SW 1271 (cell line): ENCODE measurements at places on chromosomes 5 and 9.

- peak; percentile 83 for DNase-seq
Measured at GRCh38 chr5:55994495-55994997, at the start of gene IL6ST. Gene IL6ST, minus strand, starts transcription at chr5:55994963. Its CDS starts 18,685 bp downstream, at chr5:55976278.

DNA sequence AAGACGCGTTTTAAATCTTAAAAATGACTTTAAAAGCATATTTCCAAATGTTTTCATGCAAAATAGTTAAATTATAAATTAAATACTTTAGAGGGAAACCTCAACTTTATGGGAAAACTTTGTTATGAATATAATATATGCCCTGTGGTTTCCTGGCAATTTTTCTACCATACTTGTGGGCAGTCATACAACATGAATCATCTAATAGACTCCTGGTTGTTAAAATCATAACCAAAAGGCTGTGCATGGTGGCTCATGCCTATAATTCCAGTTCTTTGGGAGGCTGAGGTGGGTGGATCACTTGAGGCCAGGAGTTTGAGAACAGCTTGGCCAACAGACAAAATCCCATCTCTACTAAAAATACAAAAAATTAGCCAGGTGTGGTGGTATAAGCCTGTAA, 18.2 kb downstream of the ATP10B start:
- no peak for DNase-seq

GRCh38 chr9:75983319-75984045, 93.0 kb downstream of the PCSK5 start:
- no peak for DNase-seq

DNA sequence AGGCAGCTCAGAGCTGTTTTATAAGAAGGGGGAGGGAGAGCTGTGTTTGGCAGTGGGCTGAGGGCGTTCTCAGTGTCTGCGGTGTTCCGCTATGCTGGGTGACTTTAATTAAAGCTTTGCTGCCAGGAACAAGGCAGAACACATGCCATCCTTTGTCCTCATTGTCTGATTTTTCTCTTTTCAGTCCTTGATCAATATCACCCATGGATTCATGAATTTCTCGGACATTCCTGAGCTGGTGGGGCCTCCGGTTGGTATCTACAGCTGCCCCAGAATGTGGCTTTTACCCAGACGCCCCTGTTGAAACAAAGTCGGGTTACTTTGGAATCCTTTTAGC, 66.5 kb upstream of the TGFBR1 start:
- no peak for DNase-seq

GRCh38 chr5:147613359-147613758, 103.5 kb upstream of the DPYSL3 start:
- DNase-seq: no peak

DNA sequence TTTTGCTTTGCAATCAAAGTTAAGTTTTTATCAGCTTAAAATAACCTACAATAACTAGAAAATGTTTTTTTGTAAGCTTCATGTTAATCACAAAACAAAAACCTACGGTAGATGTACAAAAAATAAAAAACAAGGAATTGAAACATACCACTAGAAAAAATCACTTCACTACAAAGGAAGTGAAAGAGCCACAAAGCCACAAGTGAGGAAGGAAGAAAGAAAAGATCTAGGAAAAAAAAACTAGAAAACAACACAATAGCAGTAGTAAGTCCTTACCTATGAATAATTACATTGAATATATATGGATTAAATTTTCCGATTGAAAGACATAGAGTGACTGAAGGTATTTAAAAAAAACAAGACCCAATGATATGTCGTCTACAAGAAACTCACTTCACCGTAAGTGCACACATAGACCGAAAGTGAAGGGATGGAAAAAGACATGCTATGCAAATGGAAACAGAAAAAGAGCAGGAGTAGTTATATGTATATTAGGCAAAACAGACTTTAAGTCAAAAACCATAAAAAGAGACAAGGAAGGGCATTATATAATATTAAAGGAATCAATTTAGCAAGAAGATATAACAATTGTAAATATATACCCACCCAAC, 13.4 kb upstream of the ZDHHC21 start:
- no peak for DNase-seq

DNA sequence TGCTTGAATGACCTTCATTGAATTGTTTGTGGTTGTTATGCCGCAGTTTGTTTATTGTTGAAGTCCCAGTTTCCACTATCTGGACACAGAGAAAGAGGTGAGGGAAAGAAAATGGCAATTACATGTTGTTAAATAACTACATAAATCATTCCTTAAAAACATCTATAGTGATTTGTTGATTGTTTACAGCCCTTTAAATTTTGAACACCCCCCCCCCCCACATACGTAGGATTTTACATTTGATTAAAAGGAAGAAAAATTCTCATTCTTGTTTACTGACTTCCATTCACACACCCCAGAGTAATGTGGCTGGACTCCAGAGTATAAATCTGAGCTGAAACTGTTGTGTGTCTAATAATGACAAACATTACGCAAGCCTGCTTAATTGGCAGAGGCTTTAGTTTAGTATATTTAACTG, 87.1 kb upstream of the FAM174A start:
- no peak for DNase-seq

DNA sequence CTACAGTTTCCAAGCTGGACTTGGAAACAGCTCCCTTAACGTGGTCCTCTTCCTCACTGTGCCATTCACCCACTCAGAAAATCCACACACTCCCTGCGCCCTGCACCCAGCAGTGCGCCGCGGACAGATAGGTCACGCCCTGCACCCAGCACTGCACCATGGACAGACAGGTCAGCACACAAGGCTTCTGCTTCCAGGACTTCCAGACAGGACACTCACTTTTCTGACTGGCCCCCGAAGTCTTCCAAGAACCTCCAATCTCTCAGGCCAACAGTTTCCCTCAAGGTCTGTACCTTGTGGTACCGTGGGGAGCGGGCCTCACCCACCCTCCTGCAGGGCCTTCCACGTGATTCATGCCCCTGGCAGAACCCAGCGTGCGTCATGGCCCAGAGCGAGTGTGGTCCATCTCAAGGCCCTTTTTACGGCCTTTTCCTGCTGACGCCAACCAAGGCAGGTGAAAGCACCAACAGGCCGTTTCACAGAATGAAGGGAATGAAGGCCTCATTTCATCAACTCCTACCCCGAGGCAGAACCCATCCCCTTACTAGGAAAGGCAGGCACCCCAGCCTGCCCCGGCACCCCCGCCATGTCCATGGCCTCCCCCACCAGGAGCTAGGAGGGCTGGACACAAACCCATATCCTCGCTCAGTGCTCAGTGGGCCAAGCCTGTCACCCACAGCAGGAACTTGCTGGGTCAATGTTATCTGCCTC, 17.3 kb downstream of the VAV2 start:
- no peak for DNase-seq
